SIG-M5 (cell line): ENCODE measurements at places on chromosomes 4 and X.
A peak's percentile ranks its signal among the peaks of the same experiment; 100 is the strongest.

GRCh38 chrX:38654302-38654701 lies 93.0 kb downstream of the TSPAN7 start:
- no peak for DNase-seq

DNA sequence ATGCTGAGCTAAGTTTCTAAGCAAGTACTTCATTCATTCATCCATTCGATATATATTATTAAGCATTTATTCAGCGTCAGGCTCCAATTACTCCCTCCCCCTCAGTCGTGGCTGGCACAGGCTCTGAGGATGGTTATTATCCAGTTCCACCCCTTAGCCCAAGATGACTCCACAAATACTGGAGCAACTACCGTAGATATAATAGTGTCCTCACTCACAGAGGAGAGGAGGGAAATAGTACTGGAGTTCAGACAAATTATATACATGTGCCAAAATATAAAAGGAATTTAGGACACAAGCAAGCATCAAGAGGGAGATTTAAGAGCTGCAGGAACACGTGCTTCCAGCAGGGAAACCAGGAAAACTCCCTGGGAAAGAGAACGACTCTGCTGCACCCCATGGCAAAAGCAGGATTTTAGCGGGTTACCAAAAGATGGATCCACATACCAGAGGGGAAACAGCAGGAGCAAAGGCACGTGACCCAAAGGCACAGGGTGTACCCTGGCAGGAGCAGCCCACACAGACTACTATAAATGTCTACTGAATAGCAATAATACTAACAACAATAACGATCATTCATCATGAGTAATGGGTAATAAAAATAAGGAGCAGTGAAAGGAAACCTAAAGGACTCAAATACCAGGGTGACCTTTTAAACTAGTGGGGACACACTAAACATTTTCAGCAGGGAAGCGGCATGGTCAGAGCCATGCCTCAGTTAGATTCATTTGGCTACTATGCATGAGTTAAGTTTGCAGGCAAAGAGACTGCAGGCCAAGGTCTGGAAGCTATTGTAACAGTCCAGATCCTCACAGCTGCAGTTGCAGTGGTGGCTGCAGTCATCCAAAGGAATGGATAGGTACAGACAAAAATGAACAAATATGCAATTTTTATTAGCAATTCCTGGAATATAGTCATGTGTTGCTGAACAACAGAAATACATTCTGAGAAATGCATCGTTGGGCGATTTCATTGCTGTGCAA lies 153.7 kb downstream of the APBB2 start:
- no peak for DNase-seq

DNA sequence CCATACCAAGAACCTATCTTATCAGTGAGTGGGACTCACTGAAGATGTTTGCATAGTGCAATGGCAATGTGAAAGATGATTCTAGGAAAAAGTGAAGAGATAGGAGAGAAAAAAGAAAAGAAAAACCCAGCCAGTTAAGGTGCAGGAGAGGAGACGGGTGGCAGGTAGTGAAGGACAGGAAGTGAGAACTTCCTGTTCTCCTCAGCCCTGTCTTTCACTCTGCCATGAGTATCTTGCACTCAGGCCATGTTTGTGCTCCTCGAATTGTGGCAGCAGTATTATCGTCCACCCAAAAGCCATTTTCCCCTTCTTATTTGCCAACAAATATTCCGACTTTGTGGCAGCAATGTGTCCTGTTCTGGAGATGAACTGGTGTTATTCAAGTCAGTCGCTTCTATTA lies 8.6 kb upstream of the ENPEP start:
- no peak for DNase-seq

- DNase-seq: no peak
Measured at GRCh38 chr4:152278172-152278504, 257.8 kb downstream of the FBXW7 start.

- DNase-seq: no peak
Measured at GRCh38 chr4:7938609-7939376, 868 bp downstream of the AFAP1 start.

- no peak for DNase-seq
Measured at GRCh38 chr4:48620093-48620492, 130.0 kb downstream of the ZAR1 start.

- no peak for DNase-seq
Measured at GRCh38 chrX:24341795-24342194, 18.6 kb upstream of the SUPT20HL1 start.

GRCh38 chr4:77911842-77912450 lies 49.3 kb downstream of the MRPL1 start:
- DNase-seq: peak; percentile 62

GRCh38 chrX:155028129-155028528 lies 1.5 kb downstream of the FUNDC2 start:
- no peak for DNase-seq

- no peak for DNase-seq
Measured at GRCh38 chr4:61336488-61336887, 136.4 kb downstream of the ADGRL3 start.

DNA sequence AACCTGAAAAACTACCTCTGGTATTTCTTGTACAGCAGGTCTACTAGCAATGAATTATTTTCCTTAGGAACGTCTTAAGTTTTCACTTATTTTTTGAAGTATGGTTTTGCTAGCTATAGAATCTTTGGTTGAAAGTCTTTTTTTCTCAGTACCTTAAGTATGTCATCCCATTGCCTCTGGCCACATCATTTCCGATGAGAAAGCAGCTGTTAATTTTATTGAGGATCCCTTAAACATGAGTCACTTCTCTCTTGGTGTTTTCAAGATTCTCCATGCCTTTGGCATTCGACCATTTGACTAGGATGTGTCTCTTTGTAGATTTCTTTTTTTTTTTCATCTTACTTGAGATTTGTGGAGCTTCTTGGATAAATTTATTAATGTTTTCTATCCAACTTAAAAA lies 803.8 kb upstream of the AMOT start:
- no peak for DNase-seq

GRCh38 chrX:111874241-111874640 lies 1.7 kb upstream of the TRPC5OS start:
- DNase-seq: no peak

DNA sequence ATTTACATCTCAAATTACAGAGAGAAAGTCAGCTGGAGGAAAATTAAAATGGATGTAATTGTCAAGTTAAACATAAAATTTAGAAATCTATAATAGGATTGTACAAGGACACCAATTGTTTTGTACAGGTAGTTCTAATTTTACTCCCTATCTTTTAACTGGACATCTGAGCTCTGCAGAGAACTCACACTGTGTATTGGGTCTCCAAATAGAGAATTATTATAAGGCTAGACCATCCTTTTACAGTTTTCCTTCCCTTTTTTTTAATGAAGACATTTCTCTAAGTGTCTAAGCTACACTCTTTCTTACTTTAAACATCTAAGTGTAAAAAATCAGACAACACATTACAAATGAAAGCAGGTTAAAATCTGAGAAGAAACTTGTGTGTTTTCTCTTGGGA lies 78.4 kb upstream of the GC start:
- no peak for DNase-seq

GRCh38 chr4:36351082-36351666 lies 69.8 kb downstream of the DTHD1 start:
- DNase-seq: no peak

DNA sequence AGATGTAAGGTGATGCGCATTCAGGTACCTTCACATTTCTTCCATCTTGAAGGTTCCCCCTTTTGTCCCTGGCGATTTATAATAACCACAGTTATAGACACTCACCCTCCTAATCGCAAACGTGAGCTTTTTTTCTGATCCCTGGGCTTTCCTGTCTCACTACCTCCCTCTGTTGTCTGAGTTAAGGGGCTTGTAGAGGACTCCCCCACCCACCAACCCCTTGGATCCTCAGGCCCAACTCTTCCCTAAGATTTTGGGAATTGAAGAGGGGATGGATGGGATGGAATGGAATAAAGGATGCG lies 1.4 kb downstream of the CNKSR2 start:
- no peak for DNase-seq

DNA sequence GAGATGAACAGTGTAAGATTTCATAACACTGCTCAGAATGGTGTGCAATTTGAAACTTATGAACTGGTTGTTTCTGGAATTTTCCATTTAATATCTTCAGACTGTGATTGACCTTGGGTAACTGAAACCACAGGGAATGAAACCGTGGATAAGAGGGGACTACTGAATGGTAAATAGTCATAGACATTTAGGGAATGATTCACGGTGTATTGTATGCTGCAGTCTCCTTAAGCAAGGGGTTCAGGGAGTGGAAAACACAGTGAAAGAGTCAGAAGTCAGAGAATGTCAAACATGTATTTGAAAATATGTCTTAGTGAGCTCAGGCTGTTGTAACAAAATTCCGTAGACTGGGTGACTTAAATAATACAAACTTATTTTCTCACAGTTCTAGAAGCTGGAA lies 398.2 kb upstream of the DIPK2B start:
- DNase-seq: no peak

- no peak for DNase-seq
Measured at GRCh38 chr4:26719954-26720552, 136.2 kb downstream of the TBC1D19 start.

DNA sequence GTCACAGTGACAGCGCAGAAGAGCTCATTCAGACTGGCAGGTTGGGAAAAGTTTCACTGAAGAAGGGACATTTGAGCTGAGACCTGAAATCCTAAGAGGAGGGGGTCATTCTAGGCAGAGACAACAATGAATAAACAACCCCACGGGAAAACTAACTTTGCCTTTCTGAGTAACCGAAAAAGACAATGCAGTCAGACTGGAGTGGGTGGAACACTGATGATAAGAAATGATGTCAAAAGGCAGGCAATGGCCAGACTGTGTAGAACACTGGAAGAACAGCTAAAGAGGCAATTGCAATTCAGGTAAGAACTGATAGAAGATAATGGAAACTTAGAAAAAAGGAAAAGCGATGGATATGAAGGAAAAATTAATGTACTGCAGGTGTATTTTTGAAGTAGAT lies 73.8 kb downstream of the CHIC2 start:
- DNase-seq: no peak

GRCh38 chr4:2281575-2282343 lies 19.9 kb upstream of the MXD4 start:
- no peak for DNase-seq

- DNase-seq: no peak
Measured at GRCh38 chr4:117400039-117400835, 314.9 kb upstream of the TRAM1L1 start.

GRCh38 chr4:183422962-183423631 lies 21.3 kb upstream of the CDKN2AIP start:
- no peak for DNase-seq

DNA sequence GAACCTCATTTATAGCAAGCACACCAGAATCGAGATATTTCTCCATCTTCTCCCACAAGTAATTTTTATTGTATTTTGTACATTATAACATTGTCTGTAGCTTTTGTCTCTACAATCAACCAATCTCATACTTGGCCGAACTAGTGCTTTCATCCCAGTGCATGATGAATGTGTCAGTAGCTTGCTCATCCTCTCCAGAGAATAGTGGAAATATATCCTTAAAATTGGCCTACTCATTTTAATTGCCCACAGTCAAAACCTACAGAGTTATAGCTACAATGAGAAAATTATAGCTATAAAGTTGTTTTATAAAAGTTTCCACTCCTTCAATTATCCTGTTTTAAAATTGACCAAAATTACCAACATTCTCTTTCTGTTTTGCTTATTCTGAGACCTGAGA lies 103.8 kb downstream of the MAPK10 start:
- no peak for DNase-seq

DNA sequence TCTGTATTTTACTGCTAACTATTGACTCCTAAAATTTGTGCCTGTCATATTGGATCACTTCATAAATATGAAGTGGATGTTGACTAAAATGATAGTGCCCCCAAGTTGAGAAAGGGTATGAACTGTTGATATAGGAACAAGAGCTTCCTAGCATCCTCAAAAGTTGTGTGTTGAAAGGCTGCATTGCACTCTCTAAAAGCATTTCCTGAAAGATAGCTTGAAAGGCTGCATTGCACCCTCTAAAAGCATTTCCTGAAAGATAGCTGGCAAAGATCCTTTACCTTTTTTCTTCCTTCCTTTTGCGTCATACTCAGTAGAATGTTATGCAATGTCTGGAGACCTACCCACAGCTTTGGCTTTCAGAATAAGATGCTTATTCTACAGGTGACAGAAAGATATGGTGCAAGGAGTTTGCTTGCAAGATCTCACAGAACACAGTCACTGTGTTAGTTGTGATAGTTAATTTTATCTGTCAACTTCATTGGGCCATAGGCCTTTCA lies 274.6 kb upstream of the GALNTL6 start:
- no peak for DNase-seq

- no peak for DNase-seq
Measured at GRCh38 chr4:40193016-40193571, 3.7 kb upstream of the RHOH start.

- DNase-seq: no peak
Measured at GRCh38 chrX:143648705-143649104, 12.8 kb upstream of the SLITRK4 start.

- DNase-seq: no peak
Measured at GRCh38 chr4:38873290-38873944, 5.8 kb downstream of the FAM114A1 start.

GRCh38 chrX:6041630-6042029 lies 187.0 kb downstream of the NLGN4X start:
- no peak for DNase-seq
